ENCODE measurements at places on chromosomes 11 and 22. TPM values are rescaled to one million over a fixed set of nuclear protein-coding genes. Genes with fewer than 3 reads are reported as not detected.

The DEPDC7 gene
- 6.5 TPM for polyA plus RNA-seq

The ARHGEF17 gene
- polyA plus RNA-seq, result 15.9 TPM

The NAALADL1 gene
- 8.8 TPM for polyA plus RNA-seq

The KRTAP5-10 gene
- polyA plus RNA-seq, result not detected

The PRR33 gene
- polyA plus RNA-seq, result not detected

All from sigmoid colon (tissue), 7 donors.